Activated T-cell treated with anti-CD3 and anti-CD28 coated beads for 24 hours (primary cell): ENCODE measurements at places on chromosomes 3 and 15.

DNA sequence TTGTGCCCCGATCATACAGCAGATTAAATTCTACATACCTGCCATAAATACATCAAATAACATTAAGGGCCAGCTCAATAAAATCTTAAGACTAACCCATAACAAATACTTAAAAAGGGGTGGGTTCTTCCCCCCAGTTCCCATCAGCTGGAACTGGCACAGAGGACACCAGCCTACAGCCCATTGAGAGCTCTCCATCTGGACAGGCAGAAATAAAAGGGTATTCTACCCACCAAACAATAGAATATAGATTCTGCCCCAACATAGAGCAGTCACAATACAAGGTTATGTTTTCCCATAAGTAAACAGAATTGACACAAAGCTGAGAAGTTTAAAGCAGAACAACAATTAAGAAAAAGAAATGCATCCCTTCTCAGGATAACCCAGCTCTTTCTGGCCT lies 11.9 kb downstream of the CPOX start:
- DNase-seq, result no peak

DNA sequence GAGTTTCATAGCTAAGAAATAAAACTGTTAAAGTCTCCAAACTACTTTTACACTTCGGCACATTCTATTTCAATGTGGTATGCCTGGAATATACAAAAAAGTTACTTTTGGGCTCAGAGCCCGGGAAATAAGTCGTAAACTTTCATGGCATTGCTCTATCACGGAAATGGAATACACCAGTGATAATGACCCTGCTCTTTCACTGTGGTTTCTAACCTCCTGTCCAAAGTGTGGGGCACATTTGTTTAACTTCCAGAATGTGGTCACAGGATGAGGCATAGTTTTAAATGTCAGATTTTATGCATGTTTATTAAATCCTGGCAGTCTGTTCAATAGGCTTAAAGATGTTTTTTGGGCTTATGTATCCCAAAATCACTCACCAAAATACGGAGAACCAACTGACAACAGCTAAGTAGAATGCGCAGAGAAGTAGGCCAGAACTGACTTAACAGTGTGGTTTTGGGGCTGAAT lies 5.1 kb downstream of the CXCR6 start:
- DNase-seq, result no peak

DNA sequence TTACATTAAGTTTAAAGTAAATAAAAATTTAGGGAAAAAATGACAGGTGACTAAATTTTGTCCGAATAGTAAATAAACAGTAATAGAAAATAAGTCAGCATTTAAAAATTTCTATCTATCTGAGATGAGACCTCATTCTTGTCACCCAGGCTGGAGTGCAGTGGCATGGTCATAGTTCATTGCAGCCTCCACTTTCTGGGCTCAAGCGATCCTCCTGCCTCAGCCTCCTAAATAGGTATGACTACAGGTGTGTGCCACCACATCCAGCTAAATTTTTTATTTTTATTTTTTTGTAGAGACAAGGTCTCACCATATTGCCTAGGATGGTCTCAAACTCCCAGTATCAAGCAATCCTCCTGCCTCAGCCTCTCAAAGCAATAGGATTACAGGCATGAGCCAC lies 7.8 kb downstream of the KPNA4 start:
- no peak for DNase-seq

- DNase-seq, result no peak
Observed at GRCh38 chr3:129577925-129578786, 28.3 kb downstream of the PLXND1 start.

GRCh38 chr3:23872330-23872729 lies 44.5 kb downstream of the NKIRAS1 start:
- DNase-seq, result no peak

- no peak for DNase-seq
Observed at GRCh38 chr3:12670365-12671119, 6.6 kb upstream of the RAF1 start.

GRCh38 chr3:135155228-135155627 lies 360.2 kb downstream of the EPHB1 start:
- DNase-seq, result no peak

DNA sequence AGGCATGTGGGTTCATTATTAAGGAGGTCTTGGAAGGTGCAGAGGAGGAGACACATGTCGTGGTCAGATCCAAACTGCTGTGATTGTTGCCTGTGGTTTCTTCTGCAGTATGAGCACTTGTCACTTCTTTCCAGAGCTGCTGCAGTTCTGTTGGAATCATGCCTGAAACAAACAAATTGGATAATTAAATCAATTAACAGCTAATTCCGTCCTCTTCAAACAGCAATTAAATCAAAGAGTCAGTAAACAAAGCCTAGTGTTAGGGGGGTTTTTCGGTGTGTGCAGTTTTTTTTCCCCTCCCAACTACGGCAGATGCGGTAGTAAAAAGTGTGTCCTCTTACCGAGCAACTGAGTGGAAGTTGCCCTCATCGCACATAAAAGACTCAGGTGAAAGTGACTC lies 542.2 kb downstream of the FOXP1 start:
- no peak for DNase-seq

GRCh38 chr3:42535981-42536784 lies 33.7 kb downstream of the VIPR1 start:
- no peak for DNase-seq

DNA sequence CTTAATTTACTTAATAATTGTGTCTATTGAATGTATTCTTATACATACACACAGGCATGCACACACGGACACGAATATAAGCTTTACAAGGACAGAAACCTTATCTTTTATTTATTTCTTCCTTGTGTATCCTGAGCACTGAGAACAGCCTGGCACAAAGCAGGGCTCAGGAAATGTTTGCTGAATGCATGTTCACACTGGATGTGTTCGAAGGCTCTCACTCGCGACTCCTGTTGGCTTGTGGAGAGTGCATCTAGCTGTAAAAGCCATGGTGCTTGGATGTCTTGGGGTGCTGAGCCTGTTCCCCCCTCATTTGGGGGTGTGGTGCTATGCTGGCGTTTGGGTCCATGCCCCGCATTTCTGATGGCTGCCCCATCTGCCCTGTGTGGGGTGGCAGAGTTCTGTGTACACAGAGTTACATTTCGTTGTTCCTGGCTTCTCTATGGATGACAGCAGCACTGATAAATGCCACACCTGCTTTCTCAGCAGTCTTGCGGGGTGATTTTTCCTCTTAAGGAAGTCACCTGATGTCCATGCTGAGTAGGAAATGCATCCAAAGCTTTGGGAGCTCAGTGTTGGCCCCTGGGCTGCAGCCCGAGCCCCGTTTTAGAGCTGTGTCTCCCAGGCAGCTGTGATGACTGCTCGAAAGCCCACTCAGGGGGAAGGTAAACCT lies 148.5 kb downstream of the IGF1R start:
- no peak for DNase-seq

GRCh38 chr3:178540184-178540583 lies 3.9 kb downstream of the KCNMB2 start:
- DNase-seq, result no peak

DNA sequence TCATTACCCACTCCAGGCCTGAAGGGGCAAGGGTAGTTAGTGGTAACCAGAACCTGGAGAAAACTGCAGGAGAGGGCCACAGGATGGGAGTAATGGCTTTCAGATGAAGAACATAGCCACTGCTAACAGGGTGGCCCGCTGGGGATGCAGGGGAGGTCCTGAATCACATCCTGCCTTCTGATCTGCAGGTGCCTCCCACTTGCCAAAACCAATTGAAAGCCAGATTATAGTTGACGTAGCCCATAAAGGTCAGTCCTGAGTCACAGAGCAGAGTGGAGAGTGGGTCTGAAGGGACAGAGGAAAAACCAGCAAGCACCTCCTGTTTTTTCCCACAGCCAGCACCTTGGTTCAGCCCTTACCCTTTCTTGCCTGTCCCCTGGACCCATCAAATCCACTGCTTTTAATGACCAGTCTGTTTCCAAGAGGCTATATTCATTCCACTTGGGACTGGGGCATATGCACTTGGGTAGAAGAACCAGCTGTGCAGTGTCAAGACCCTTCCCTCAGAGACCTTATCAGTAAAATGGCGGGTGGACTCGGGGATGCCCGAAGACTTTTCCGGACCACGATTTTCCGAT lies 646 bp upstream of the SLC35G2 start:
- peak; percentile 20 for DNase-seq

GRCh38 chr3:176193032-176193730 lies 1004.1 kb downstream of the TBL1XR1 start:
- DNase-seq, result no peak

DNA sequence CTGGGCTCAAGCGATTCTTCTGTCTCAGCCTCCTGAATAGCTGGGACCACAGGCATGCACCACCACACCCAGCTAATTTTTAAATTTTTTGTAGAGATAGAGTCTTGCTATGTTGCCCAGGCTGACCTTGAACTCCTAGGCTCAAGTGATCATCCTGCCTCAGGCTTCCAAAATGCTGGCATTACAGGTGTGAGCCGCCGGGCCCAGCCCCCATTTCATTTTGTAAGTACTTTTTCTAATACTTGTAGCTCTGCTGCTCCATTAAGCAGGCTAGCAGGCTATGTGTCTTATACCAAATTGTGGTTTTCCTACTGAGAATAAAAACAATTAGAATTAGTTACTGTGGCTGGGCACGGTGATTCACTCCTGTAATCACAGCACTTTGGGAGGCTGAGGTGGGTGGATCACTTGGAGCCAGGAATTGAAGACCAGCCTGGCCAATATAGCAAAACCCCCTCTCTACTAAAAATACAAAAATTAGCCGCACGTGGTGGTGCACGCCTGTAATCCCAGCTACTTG lies 22.4 kb downstream of the NIPA1 start:
- DNase-seq, result no peak

- no peak for DNase-seq
Observed at GRCh38 chr3:97680696-97681095, 83.9 kb upstream of the ARL6 start.

- no peak for DNase-seq
Observed at GRCh38 chr3:89380016-89380415, 272.6 kb downstream of the EPHA3 start.

DNA sequence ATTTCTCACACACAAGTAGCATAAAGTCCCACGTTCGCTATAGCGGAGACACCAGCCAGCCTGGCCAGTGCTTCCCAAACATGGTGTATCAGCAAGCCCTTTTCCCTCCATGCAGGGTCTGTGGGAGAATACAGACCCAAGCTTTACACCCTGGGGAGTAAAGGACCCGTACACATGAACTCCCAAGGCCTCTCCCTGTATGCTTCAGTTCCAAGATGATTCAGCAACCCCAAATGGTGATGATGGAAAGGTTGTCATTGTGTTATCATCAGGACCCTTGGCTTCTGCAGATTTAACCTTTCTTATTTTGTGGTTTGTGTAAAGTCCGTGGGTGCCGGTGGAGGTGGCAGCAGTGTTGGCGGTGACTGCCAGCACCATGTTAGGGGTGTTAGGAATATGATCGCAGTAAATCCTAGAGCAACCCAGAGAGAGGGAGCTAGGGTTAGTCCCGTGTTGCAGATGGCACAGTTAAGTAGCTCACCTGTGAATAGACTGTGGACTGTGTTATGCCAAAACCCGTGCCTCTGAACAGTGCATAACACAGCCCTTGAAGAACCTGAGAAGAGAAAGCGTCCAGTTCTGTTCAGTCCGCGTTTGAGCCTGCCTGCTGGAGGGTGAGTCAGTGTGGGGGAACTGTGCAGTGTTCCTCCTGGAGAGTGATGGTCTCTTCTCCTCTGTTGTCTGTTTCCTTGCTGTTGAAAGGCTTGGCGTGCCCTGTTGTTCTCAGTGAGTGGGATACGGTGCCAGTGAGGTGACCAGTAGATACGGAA lies 174.3 kb downstream of the APBA2 start:
- no peak for DNase-seq

DNA sequence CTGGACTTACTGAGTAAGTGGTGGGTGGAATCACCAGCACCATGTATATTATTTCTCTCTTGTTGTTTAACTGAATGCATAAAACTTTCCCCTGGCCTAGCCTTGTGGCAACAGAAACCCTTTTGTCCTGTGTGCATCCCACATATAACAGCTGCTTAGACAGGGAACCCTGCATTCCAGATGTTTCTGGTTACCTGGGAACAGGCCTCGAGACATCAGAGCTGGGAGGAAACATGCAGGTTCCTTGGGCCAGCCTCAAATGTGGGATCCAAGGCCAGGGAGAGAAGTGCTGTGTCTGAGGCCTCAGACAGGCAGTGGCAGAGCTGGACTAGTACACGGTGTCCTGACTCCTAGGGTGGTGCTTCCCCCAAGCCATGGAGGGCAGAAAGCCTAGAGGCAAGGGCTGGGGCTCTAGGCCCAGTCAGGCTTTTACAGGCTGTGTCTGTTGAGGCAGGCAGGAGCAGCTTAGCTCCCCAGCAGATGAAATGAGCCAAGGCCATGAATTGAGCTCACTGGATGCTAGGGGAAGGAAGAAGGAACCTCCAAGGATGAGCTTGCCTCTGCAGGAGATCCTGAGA lies 57.7 kb downstream of the ITGA11 start:
- no peak for DNase-seq

DNA sequence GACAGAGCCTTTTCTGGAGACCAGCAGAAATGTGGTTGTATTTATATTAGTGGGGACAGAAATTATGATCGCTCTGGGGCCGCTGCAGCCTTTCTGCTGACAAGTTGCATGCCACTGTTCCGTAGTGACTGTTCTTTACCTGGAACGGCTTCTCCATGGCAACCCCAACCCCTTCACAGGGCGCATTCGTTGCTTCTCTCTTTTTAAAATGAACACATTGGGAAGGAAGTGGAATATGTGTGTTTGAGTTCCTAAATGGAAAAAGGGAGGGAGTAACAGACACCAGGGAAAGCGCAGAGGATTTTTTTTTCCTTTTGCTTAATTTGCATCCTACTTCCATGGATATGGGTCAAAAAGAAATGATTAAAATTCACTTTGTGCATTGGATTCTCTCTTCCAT lies 482.0 kb upstream of the SUCLG2 start:
- no peak for DNase-seq

GRCh38 chr3:159609625-159610024 lies 379.0 kb upstream of the IL12A start:
- DNase-seq, result no peak

GRCh38 chr3:160911411-160911810 lies 155.4 kb downstream of the PPM1L start:
- no peak for DNase-seq

GRCh38 chr15:83846847-83847246 lies 192.9 kb downstream of the ADAMTSL3 start:
- no peak for DNase-seq

GRCh38 chr3:121630355-121630754 lies 30.3 kb downstream of the HCLS1 start:
- DNase-seq, result no peak

DNA sequence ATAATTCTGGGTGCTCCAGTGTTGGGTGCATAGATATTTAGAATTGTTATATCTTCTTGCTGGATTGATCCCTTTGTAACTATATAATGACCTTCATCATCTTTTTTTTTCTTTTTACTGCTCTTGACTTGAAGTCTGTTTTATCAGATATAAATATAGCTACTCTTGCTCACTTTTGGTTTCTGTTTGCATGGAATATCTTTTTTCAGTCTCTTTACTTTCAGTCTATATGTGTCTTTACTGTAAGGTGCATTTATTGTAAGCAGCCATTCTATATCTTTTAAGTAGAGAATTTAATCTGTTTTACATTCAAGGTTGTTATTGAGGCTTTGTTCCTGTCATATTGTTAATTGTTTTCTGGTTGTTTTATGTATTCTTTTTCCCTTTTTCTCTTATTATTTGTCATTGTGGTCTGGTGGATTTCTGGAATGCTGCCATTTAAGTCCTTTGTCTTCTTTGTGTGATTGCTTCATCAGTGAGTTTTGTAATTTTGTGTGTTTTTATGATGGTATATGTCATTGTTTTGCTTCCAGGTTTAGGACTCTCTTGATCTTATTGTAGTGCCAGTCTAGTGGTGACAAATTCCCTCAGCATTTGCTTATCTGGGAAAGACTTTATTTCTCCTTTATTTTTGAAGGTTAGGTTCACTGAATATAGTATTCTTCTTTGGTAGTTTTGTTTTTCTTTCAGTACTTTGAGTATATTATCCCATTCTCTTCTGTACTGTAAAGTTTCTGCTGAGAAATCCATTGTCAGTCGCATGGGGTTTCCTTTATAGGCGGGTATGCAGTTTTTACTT lies 8.3 kb upstream of the PRR23C start:
- no peak for DNase-seq
